Dermis blood vessel endothelial cell (primary cell): ENCODE measurements at places on chromosomes 7 and 10. TPM values are rescaled to one million over a fixed set of nuclear protein-coding genes. Genes with fewer than 3 reads are reported as not detected.
A peak's percentile ranks its signal among the peaks of the same experiment; 100 is the strongest.

GRCh38 chr10:132904181-132904813, 38.1 kb downstream of the CFAP46 start:
- DNase-seq: peak; percentile 59

DNA sequence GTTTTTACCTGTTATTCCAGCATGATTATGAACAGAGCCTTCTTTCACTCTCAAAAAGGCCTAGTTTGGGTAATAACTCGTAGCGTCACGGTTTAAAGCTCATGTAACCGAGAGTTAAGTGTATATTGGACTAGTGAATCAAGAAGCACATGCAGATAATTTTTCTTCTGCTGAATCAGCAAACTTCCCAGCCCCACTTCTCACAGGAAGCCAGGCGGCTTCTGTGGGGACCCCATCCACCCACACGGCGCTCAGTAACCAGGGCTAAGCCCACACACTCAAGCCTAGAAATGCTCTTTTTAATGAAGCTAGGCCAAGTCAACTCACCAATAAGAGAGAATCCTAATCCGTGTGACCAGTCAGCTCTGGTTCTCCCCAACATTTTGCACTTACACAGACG, 191.2 kb upstream of the MGMT start:
- no peak for DNase-seq

GRCh38 chr7:96241855-96242254, 80.0 kb downstream of the SLC25A13 start:
- no peak for DNase-seq

DNA sequence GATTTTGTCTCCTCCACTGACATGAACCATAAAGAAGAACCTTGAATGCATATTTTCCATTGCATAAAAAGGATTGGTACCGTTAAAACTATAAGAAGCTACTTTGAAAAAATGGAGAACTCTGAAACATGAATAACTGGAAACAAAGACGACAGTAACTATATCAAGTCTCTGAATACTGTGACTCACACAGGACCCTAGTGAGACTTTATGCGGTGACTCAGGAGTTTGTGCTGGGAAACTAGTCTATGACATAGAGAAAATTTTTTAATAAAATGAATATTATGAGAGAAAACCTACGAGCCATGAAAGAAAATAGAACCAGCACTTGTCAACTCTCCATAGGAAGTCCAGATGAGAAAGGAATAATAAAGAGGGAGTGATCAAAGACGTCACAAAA, 339.9 kb upstream of the ADARB2 start:
- DNase-seq: no peak

DNA sequence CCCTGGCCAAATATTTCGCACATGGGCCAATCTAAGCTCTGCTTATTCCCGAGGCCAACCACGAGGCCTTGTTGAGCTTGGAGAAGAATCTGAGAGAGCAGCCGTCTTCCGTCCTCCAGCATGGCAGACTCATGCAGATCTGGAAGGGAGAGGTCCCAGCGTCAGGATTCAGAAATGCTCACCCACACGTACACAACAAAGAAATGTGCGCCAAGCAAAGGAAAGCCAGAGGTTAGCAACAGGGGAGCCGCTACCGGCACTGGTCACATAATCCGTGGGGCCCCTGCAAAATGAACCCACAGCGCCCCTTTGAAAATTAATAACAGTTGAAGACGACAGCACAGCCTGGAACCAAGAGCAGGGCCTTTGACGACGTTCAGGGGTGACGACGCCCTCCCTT, 25.4 kb upstream of the PRKAG2 start:
- DNase-seq: no peak

GRCh38 chr7:147012666-147013065, 896.1 kb downstream of the CNTNAP2 start:
- DNase-seq: no peak

DNA sequence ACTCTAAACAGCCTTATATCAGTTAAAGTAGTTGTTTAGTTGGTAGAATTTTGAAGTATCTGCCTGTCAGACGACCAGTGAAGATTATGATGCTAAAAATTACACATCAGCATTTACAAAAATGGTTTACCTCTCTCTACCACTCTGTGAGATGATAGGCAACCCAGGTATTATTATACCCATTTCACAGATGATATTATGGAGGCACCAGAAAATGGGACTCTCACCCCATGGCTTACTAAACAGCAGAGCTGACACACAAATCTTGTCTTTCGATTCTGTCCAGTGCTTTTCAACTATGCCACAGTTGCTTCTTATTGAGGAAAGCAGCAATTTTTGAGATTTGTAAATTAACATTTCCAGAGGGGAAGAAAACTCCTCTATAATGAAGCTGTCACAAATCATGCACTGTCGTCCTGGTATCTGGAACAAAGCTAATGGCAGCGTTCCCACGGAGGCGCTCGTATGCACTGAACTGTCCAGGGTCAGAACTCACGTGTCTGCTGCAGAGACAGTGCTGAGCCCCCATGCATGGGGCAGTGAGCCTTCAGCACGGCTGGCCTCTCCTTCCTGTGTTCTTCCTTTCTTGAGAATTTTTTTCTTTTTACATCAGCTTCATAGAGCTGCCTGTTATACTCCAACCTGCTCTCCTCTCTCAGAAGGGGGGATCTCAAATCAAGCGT, 381.1 kb downstream of the SDK1 start:
- DNase-seq: peak; percentile 7

- DNase-seq: no peak
Observed at GRCh38 chr7:123715799-123716198, 33.0 kb downstream of the WASL start.

The DUSP5 gene
- total RNA-seq: 20.9 and 31.3 TPM in 2 replicates

The COMTD1 gene
- total RNA-seq: 15.9 and 23.0 TPM in 2 replicates

The MYO1G gene
- 0.09 and 0.17 TPM in 2 replicates for total RNA-seq

The CYP26C1 gene
- 1.9 and 5.4 TPM in 2 replicates for total RNA-seq

The CTTNBP2 gene
- 0.34 and 0.37 TPM in 2 replicates for total RNA-seq

The HOXA4 gene
- 0.34 and 0.65 TPM in 2 replicates for total RNA-seq
